CD14-positive monocyte (primary cell): ENCODE measurements at places on chromosomes 7 and 10.
A peak's percentile ranks its signal among the peaks of the same experiment; 100 is the strongest.

DNA sequence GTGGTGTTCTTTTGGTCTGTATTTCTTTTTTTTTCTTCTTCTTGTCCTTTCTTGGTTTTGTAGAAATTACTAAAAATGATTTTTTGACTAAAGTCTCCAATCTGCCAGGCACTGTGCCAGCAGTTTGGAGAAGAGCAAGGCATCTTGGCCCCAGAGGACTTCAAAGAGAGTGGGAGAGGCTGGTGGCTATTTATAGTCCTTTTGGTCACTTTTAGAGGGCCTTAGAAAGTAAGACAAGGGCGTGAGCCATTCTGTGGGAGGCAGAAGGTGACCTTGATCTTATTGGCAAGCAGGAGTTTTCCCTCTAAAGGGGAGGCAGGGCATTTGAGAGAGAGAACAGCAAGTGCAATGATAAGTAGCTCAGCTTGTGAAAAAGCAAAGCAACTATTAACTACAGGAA lies 211.9 kb downstream of the GALNT17 start:
- DNase-seq, result no peak

- DNase-seq, result no peak
Observed at GRCh38 chr7:137681657-137682562, 164.9 kb downstream of the DGKI start.

- DNase-seq, result no peak
Observed at GRCh38 chr10:128630787-128631252, 504.6 kb upstream of the MKI67 start.

DNA sequence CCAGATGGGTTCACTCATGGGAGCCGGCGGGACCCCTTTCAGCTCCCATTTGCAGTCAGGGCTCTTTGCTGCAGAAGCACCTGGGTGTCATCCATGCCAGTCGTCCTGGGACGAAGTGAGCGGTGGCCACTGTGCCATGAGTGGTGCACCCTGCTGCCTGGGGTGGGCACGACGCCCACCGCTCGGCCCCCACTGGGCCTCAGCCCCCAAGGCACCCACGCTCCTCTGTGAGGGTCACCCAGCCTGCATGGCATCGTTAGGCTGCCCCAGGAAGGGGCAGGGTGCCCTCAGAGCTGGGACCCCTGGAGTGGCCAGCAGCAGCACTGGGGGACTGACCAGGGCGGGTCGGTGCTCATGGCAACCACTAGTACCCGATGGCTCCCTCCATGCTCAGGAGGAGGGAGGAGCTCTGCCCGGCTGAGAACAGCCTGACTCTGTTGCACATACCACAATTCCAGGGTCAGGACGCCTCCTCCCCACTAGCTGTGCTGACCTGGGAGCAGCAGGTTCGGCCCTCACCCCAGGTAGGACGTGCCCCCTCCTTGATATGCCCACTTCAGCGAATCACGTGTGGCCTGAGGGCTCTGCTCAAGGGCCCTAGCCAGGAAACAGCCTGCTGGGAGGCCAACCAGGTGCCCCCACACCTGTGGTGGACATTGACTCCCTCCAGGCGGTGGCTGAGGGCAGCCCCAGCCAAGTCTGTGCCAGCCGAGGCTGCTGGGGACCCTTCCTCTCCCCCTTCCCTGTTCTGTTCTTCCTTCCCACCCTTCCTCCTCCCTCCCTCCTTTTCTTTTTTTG lies 28.5 kb upstream of the CFAP46 start:
- DNase-seq, result no peak

DNA sequence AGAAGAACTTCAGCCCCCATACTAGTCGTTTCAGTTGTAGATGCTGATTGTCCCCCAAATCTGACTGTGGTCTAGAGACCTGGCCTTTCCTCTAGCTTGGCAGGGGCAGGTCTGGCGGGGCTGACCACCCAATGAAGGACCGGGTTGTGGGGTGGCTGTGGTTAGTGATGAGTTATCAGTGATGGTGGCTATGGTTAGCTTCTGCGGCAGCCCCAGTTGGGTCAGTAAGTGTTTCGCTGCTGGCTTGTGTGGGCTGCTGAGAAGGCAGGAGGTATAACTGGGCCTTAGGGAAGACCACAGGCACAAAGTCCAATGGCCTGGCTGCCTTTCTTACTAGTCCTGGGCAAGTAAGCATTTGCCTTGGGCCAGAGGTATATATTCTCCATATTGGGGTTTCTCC lies 21.3 kb downstream of the VWA2 start:
- DNase-seq, result no peak

GRCh38 chr10:110219884-110220283 lies 12.5 kb downstream of the MXI1 start:
- no peak for DNase-seq

GRCh38 chr10:97974526-97975525 lies 55.6 kb downstream of the CRTAC1 start:
- DNase-seq, result no peak

- no peak for DNase-seq
Observed at GRCh38 chr7:106205621-106206222, 79.1 kb downstream of the NAMPT start.

DNA sequence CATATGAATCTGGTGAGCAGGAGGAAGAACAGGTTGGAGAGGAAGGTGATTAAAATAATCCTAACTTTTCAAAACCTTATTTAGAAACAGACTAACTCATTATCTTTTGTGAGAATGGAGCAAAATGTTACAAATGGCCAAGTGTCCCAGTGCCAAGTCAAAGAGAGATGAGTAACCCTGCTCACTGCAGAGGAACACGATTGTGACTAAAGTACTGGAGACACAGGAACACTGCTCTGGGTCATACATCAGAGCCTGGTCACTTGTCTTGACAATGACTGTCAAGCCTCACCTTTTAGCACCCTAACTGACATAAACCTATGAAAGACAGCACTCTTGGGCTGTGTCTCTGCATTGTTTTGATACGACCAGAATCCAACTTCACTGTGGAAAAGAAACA lies 108.8 kb downstream of the SGMS1 start:
- DNase-seq, result no peak

GRCh38 chr10:23994459-23995046 lies 214.4 kb upstream of the KIAA1217 start:
- DNase-seq, result no peak

DNA sequence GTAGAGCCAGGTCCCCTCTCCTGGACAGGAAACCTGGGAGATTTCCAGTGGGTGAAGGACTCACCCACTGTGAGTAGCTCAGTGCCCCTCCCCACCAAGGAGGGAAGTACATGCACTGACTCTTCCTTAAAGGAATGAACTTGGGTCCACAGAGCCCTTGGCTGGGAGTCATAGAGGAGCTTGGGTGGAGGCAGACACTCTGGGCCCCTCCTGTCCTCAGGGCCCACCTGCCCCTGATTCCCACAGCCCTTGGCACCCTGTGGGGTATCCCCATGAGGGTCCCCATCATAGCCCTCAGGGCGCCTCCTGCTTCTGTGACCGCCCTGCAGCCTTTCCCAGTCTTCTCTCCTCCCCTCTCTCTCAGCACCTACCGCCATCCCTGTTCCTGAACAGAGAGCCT lies 3.7 kb downstream of the EN2 start:
- DNase-seq, result no peak

- DNase-seq, result no peak
Observed at GRCh38 chr7:114150689-114151088, 231.9 kb upstream of the PPP1R3A start.

- DNase-seq, result no peak
Observed at GRCh38 chr10:42630537-42631134, 7.7 kb downstream of the ZNF33B start.

- no peak for DNase-seq
Observed at GRCh38 chr10:104077247-104077646, 8.4 kb downstream of the COL17A1 start.

- no peak for DNase-seq
Observed at GRCh38 chr10:97683556-97684367, 3.3 kb downstream of the AVPI1 start.

DNA sequence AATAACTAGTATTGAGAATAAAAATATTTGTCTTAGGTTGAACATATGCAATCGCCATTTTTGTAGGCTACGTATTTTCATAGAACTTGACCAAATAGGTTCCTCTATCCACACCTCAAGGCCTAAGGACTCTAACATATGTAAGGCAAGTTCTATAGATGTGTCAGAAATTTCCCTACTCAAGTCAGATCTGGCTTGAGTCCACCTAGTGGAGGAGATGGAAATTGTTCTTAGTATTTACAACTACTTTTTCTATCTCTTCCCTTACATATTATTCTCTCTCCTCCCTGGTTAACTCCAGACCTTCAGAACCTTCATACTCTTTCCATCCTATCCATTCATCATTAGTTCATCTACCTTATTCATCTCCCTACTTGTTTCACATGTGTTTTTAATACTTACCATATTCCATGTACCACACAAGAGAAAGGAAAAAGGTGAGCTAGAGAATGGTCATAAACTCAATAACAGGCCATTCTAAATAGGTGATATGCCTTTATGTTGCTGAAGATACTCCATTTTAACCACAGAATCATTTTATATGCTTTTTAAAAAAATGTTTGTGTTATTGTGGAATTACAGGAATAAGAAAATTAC lies 174.5 kb upstream of the HDAC9 start:
- DNase-seq, result peak; percentile 61

DNA sequence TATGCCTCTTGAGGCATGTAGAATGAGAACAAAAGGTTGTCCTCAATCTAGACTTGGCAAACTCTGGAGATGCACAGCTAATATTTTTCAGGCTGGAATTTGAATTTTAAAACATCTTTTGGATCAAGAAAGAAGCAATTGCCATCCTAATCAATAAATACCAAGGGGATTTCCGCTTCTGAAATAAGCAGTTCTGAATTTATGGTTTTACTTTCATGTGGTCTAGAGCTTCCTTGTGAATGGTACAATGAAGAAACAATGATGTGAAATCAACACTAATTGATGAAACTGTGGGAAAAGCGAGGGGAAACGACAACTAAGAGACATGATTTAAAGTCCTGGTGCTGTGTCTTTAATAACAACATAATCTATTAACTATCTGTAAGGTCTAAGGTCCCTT lies 1202.7 kb downstream of the SORCS3 start:
- no peak for DNase-seq

DNA sequence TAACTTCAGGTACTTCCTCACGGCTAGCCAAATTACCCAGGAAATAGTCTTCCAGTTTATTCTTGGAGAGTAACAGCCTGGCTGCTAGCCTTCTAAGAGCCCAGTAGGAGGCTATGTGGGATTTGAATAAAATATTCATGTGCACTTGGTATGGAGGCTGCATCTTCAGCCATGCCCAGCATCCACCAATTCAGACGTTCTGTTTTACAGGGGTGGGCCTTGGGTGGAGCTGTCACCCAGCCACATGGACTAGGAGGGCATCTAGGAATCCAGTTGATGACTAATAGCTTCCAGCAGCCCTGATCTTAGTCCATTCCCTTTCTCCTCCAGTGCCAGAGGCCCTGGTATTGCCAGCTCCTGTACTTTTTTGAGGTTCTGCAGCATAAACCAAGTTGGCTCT lies 66.3 kb upstream of the ZRANB1 start:
- no peak for DNase-seq

GRCh38 chr7:374706-375311 lies 84.8 kb downstream of the FOXL3 start:
- no peak for DNase-seq

GRCh38 chr10:132829403-132829802 lies 43.5 kb upstream of the NKX6-2 start:
- DNase-seq, result no peak

DNA sequence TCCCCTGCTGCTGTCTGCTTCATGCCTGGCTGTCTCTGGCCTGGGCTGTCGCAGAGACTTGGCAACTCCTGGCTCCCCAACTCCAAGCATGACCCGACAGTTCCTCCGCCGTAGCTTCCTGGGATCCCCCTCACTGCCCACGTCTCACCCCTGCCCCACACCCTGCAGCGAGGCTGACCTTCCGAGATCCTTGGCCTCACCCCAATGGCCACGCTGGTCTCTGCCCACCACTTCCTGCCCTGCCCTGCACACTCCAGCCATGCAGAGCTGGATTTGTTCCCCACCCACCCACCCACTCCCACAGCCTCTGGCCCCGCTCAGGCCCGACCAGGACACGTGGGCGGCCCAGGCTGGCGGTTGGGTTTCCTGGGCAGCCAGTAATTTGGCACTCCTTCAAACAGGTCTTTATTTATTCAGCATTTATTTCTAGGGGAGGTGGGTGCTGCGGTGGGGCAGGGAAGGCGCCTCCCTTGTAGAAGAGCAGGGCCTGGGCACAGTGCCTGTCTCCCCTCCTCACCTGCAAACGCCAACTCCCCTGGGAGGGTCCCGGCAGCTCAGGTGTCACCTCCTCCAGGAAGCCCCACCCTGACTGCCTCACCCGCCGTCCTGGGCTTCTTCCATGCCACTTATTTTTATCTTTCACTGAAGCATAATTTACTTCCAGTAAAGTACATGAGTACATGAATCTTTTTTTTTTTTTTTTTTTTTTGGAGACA lies 25.5 kb downstream of the GTF2IRD1 start:
- no peak for DNase-seq

- DNase-seq, result no peak
Observed at GRCh38 chr7:33806298-33807154, 98.8 kb upstream of the BMPER start.

DNA sequence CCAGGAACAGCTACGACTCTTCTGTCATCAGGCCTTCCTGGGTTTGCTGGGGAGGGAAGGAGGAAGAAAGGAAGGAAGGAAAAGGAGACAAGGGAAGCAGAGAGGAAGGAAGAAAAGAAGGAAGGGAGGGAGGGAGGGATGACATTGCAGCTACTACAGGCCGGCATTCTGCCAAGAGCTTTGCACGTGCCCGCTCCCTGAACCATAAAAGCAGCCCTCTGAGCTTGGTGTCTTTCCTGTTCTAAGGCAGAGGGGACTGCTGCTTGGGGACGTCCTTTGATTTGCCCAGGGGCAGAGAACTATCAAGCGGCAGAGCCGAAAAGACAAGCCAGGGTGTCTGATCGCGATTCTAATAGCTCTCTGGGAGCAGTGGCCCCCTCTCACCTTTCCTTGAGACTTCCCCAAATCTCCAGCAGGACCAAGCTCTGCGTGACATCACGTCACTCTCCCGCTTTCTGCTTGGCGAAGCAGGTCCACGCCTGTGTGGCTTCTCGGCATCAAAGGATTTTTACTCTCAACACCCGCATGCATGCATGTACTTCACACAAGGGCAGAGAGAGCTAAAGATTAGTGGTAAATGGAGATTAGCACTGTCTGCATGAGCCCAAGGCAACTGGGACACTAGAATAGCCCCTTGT lies 167.8 kb upstream of the AUTS2 start:
- peak; percentile 6 for DNase-seq

DNA sequence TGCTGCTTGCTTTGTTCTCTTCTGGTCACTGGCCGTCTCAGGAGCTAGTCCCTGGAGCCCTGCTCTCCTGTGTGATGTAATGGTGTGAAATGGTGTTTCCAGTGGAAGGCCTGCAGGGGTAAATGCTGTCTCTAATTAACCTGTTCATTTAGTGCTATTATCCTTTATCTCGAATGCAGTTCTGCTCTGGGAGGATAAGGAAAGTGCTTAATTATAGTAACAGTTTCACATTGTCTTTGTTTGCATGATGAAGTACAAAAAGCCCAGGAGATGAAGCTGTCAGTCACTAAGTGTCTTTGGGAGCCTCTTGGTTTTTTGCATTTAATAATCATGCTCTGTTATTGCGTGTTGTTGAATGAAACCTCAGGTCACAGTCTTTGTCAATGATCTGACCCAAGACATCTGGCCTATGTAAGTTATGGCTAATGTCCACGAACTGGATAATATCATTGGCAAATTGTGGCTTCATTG lies 755.3 kb upstream of the GALNT17 start:
- no peak for DNase-seq

GRCh38 chr7:91291302-91291701 lies 27.1 kb downstream of the FZD1 start:
- no peak for DNase-seq

- peak; percentile 35 for DNase-seq
Observed at GRCh38 chr10:7243873-7244272, 167.0 kb downstream of the SFMBT2 start.

GRCh38 chr10:99912041-99912440 lies 97.7 kb downstream of the DNMBP start:
- DNase-seq, result no peak
